ENCODE measurements at places on chromosomes 2 and 18. TPM values are rescaled to one million over a fixed set of nuclear protein-coding genes. Genes with fewer than 3 reads are reported as not detected.

DNA sequence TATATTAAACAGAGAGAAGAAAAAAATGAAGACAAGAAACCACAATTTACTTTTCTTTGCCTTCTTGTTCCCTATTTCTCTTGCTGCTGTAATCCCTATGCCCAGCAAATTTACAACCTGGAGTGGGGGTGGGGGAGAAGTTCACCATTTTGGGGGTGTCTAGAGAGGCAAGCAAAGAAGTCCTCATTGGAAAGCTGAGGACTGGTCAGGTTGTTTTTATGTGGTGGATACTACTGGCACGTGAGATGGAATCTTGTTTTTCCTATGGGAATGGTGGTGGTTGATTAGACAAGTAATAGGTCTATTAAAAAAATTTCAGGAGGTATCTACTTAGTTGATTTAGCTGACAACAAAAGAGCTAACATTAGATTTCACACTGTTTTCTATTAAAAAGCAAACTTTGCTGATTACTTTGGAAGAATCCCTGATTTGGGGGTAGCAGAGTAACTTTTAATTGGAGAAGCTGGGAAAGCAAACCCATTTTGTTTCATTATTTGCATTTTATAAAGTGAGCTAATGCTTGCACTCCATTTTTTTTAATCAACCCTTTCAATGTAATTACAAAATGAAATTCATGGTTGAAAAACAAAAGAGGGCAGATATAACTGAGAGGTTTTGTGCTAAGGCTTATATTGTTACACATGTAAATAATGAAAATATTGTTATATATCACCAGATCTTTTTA, 6.0 kb downstream of the POU3F3 start:
- DNase-seq: no peak

DNA sequence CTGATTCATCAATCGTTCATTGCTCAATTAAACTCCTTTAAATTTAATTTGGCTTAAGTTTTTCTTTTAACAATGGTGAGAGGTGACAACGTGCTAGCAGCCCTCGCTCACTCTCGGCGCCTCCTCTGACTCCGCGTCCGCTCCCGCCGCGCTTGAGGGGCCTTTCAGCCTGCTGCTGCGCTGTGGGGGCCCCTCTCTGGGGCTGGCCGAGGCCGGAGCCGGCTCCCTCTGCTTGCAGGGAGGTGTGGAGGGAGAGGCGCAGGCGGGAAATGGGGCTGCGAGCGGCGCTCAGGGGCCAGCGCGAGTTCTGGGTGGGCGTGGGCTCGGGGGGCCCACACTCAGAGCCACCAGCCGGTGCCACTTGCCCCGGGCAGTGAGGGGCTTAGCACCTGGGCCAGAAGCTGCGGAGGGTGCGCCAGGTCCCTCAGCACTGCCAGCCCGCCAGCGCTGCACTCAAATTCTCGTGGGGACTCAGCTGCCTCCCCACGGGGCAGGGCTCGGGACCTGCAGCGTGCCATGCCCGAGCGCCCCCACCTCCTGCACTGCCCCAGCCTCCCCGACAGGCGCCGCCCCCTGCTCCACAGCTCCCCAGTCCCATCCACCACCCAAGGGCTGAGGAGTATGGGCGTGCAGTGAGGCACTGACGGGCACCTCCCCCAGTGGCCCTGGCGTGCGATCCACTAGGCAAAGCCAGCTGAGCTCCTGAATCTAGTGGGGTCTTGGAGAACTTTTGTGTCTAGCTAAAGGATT, 19.6 kb downstream of the ANKMY1 start:
- DNase-seq: no peak

Gene MPHOSPH10
- total RNA-seq: 34.8 TPM

Gene FIGLA
- total RNA-seq: not detected

Gene ALPI
- total RNA-seq: not detected

DNA sequence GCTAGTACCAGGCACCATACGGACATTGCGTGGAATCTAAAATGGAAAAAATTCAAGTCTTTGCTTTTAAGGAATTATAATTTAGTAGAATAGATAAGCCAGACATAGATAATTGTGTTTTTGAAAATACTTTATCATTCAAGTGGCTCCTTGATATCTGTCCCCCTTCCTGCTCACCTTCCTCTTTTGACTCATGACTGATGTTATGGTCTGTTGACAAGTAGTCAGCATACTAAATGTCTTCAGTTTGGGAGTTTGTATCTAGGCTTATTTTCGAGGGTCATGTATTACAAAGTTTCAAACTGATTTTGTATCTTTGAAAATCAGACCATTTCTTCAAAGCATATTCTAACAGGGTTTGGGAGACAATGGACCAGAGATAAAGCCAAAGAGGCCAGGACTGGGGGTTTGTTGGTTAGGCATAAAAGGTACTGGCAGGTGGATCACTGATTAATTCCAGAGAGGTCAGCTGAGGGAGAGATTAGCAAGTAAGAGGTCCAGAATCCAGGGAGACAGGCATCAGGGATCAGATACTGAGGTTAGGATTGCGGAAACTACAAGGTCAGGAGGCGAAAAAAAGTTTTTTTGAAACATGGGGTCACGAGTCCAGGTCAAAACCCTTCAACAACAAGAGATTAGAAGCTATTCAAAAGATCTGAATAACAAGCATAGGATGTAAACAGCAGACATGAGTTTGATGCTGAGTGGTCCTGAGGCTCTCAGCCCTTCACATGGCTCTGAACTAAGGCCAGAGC, 31.5 kb upstream of the KLHL14 start:
- no peak for DNase-seq

Gene FOXD4L1
- 0.38 TPM for total RNA-seq

Gene UPP2
- not detected for total RNA-seq

Gene UGP2
- 103 TPM for total RNA-seq

Gene UGT1A9
- total RNA-seq: not detected

Gene CYBRD1
- 1.8 TPM for total RNA-seq

GRCh38 chr2:240918258-240919091, 12.3 kb downstream of the CROCC2 start:
- DNase-seq: no peak
